Fibroblast of the aortic adventitia (primary cell): ENCODE measurements at places on chromosomes 2 and 18.

GRCh38 chr2:208320686-208321085, 54.6 kb downstream of the PIKFYVE start:
- DNase-seq: peak; percentile 82

GRCh38 chr2:10028407-10028987, 14.9 kb upstream of the KLF11 start:
- no peak for DNase-seq

GRCh38 chr2:79082987-79083386, 4.8 kb downstream of the REG1B start:
- no peak for DNase-seq

DNA sequence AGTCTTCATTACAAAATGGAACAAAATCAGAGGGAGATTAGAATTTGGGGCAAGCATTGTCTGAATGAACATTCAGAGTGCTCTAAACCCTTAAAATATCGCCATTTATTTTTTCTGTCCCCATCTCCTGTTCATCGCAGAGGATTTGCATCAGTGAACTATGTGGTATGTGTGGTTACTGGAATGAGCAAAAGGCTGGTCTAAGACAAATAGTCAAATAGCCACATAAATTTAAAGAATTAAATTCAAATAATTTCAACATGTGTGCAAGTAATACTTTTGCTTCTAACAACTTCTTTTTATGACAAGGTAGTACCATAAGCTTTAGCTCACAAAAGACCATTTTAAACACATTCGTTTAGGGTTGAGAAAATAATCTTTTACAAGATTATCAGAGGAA, 82.6 kb upstream of the ST8SIA3 start:
- DNase-seq: no peak

- peak; percentile 99 for DNase-seq
Observed at GRCh38 chr18:22169011-22169888, at the start of gene GATA6. GATA6 (plus strand) TSS chr18:22169589; CDS start chr18:22171145, 1,556 bp downstream.

DNA sequence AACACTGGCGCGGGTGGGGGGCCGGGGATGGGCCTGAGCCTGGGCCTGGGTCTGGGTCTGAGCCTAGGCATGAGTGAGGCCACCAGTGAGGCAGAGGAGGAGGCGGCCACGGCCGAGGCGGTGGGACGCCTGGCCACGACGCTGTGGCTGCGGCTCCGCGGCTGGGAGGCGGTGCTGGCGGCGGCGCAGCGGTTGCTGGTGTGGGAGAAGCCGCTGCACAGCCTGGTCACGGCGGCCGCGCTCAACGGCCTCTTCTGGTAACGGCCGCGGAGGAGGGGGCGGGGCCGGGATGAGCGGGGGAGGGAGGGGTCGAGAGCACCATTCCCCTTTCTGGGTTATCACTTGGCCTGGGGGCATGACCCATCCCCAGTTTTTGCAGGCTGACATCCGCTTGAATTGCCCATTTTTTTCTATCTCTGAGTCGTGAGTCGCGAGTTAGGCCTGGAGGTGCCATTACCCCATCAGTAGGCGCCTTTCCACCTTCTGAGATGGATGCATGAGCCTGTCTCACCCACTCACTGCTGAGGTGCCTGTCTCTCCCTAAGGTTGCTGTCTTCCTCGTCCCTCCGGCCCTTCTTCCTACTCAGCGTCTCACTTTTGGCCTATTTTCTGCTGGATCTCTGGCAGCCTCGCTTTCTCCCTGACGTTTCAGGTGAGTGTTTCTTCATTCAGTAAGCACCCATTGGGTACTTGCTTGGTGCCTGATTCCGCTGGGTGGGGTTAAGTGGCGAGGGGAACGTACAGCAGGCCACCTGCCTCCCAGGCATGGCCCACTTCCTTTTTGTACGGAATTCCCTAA, 501 bp downstream of the RETREG2 start:
- DNase-seq: peak; percentile 19
